ENCODE measurements at places on chromosomes 3 and 15. TPM values are rescaled to one million over a fixed set of nuclear protein-coding genes. Genes with fewer than 3 reads are reported as not detected.
A peak's percentile ranks its signal among the peaks of the same experiment; 100 is the strongest.

DNA sequence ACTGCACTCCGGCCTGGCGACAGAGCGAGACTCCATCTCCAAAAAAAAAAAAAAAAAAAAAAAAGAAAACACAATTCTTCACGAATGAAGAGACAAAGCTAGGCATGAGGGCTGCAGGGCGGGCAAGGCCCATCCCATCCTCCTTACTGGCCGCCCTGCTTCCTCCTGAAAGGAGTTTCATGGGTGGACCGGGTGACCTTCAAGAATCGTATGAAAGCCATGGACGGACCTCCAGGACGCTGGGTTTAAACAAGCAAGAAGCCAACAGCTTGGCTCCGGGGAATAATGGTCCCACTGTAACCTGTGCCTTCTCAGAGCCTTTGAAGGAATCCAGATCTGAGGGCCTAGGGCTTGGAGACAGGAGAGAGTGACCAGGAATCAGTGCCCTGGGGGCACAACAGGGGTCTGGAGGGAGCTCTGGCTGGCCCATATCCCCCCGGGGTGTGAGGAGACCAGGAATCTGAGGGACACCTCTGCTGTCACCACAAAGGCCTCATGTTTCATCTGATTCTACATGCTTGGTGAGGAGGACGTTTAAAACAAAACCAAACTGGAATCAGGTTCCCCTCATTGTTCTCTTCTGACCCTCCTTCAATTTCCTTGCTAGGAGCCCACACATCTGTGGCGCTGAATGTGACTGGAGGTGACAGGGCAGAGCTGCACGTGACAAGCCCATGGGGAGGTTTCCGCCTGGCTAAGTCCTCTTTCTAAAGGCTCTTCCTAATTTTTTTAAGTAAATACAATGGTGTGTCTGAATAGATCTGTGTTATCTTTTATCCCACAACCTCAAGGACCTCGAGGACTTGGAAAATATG is 46.1 kb downstream of the WHAMM start:
- DNase-seq, result no peak

KLHL40 gene
- not detected for total RNA-seq

CHRM5 gene
- total RNA-seq, result not detected

- DNase-seq, result no peak
These were observed 44.8 kb downstream of the PLD1 start for GRCh38 chr3:171765511-171765887.

- no peak for DNase-seq
These were observed 53.9 kb downstream of the RAP2B start for GRCh38 chr3:153215966-153216365.

SLC22A13 gene
- 0.24 TPM for total RNA-seq

ALPK3 gene
- 0.81 TPM for total RNA-seq

GRCh38 chr3:56894881-56895431 is 93.2 kb upstream of the ARHGEF3 start:
- DNase-seq, result no peak

USP8 gene
- total RNA-seq, result 71.0 TPM

- no peak for DNase-seq
These were observed 27.0 kb downstream of the DNAJC19 start for GRCh38 chr3:180962530-180962929.

GRCh38 chr15:88470625-88471372 is 3.3 kb downstream of the MRPS11 start:
- DNase-seq, result no peak

GRCh38 chr3:123338620-123339061 is 110.2 kb downstream of the ADCY5 start:
- no peak for DNase-seq

GRCh38 chr3:146953511-146953981 is 348.4 kb upstream of the PLSCR5 start:
- no peak for DNase-seq

CLN6 gene
- 33.7 TPM for total RNA-seq

GRCh38 chr15:25136119-25136518 is 181.3 kb downstream of the SNRPN start:
- DNase-seq, result peak; percentile 4

GRCh38 chr3:8994226-8994625 is 31.0 kb upstream of the RAD18 start:
- no peak for DNase-seq

DNA sequence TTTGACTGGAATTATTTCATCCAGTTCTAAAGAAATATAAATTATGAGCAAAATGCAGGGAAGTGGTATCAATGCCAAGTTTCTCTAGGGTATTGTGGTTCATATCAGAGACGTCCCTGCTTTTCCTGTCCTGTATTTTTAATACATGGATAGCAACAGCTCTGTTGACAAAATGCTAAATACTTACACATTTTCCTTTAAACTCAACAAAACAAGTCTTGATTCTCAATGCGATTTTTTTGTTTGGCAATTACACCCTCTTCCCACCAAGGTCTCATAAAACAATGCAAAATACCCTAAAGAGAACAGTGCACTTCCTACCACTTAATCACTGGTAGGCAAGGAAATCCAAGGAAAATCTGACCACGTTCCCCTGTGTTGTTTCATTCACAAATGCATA is 120.0 kb downstream of the DUT start:
- no peak for DNase-seq

DNA sequence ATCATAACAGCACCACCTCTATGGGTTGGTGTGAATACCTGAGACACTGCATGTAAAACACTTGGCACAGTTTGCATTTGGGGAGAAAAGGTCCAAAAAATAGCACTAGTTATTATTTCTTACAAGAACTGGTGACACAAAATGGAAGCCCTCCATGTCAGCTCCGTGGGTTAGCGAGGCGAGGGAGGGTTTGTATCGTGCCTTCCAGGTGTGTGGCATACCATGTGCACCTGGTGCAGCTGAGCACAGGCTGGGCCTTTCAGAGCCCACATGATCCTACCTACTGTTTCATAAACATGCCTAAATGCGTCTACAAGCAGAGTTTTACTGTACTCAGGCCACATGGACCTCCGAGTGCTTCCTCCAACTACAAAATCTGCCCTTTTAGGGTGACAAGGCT is 5.6 kb downstream of the CXCR6 start:
- DNase-seq, result no peak

DNA sequence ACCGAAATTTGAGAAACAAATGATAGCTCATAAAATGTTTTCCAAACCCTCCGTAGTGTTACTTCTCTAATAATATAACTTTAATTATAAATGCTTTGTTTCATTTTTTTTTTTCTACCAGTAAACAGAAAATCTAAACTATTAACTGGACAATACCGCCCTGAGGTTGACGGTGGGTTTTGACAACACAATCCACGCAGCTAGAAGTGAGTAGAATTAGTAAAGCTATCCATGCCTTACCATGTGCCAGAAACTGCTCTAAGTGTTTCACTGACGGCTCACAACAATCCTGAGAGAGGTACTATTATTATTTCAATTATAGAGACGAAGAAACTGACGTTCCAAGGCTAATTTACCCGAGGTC is 410 bp downstream of the NDUFAF1 start:
- no peak for DNase-seq

DNA sequence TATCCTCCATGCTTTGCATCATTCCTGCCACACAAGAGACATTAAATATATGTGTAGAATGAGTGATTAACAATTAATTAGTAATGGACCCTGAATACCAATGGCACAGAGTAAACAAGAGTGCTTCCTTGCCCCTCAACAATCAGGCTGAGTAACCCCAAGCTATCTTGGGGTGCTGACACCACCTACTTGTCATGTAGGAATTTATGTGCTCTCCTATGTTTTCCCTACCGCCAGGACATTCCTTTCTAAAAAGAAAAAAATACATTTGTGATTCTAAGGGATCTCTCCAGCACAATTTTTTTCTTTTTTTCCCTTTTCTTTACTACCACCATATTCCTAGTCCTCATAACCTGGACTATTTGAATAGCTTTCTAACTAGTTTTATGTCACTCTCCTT is 449.1 kb downstream of the MFSD1 start:
- no peak for DNase-seq

DNA sequence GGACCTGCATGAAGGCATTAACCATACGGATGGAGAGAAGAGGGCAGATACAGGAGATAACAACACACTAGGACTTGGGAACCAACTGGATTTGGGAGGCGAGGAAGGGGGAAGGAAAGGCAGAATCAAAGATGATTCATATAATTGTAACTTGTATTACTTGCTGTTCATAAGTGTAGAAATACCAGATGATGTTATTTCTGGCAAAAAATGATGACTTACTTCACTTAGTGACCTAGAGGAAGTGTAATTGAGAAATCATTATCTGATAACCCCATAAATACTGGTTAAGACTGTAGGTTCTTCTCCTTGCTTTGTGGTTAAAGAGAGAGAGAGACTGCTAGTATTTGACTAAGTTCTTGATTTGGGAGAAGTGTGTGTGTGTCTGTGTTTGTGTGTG is 50.5 kb upstream of the GK5 start:
- no peak for DNase-seq

- peak; percentile 76 for DNase-seq
These were observed 3.2 kb downstream of the ANP32A start for GRCh38 chr15:68817304-68818065.

DNA sequence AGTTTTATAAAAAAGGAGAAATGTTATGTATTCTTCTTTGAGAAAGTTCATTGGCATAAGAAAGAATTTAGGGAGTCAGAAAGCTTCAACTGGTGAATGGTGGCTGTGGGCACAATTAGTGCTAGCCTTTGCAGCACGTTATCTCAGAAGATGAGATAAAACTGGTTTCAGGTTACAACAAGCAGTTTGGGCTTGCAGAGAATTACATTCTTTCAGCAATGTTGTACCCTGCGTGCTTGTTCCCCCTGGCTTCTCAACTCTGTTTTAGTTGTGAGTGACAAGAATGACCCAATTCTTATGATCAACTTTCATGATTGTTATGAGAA is 31.6 kb upstream of the ACP3 start:
- DNase-seq, result peak; percentile 32

DNA sequence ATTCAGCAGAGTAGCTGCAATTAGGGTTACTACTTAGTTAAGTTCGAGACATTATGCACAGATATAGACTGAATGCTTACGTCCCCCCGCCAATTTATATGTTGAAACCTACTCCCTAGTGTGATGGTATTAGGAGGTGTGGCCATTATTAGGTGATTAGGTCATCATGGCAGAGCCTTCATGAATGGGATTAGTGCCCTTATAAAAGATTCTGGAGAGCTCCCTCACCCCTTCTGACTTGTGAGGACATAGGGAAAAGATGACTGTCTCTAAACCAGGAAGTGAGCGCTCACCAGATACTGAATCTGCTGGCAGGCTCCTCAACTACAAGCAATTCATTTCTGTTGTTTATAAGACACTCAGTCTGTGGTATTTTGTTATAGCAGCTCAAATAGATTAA is 25.6 kb upstream of the TEX9 start:
- DNase-seq, result no peak

DNA sequence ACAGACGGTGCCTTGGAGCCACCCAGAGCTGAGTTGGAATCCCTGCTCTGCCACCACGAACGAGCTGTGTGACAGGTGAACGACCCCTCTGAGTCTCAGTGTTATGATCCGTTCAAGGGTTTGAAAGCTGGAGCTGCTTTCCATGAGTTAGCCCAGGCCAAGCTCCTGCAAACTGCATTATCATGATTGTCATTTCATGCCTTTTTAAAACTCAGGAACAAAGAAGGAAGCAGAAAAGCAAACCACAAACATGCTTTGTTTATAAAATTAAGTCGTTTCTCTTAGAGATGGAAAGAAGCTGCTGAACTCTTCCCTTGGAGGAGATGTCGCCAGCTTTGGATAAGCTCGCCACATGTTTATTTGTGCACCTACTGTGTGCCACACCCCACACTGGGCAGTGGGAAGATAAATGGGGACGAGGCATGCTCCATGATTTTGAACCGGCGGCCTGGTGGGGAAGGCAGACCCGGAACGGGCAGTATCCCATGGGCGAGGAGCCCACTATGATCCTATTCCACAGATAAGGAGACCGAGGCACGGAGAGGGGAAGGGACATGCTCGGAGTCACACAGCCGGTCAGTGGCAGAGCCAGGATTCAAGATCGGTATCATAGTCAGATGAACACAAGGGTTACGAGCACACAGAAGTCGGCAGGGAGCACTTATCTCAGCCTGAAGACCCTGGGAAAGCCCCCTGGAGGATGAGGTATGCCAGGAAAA is 15.9 kb downstream of the HRH1 start:
- no peak for DNase-seq

TRIM42 gene
- not detected for total RNA-seq

GRCh38 chr3:124791142-124791541 is 60.9 kb downstream of the UMPS start:
- DNase-seq, result no peak

DNA sequence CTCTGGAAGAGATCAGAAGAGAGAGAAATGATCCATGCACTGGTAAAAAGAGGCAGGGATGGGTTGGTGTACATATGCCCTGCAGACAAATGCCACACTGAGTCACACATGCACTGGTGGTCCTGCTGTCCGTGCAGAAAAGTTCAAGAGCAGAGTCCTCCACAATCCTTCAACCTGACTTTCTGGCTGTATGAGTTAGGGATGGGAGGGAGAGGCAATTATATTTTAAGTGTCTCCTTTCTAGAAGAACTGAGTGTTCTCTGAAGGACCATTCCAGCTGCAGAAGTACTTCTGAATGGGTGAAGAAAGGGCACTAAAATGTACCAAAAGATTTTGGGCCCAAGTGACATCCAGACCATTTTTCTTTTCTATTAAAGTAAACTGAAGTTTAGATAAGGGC is 26.4 kb downstream of the TMEM39A start:
- DNase-seq, result no peak

DNA sequence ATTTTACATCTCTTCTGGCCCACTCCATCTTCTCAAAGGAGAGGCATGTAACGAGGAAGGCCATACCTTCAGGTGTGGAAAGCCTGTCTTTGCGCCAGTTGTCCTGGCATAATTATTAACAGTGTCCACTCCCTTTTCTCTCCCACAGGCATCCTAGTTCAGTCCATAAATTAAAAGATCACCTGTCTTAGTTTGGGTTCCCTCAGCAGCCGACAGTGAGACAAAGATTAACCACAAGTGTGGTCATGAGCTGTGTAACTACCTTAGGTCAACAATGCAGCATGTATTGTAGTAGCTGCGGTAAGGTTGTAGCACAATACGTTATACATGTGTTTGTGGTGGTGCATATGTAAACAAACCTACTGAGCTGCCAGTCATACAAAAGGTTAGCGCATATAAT is 103.3 kb upstream of the GALNT15 start:
- no peak for DNase-seq

DNA sequence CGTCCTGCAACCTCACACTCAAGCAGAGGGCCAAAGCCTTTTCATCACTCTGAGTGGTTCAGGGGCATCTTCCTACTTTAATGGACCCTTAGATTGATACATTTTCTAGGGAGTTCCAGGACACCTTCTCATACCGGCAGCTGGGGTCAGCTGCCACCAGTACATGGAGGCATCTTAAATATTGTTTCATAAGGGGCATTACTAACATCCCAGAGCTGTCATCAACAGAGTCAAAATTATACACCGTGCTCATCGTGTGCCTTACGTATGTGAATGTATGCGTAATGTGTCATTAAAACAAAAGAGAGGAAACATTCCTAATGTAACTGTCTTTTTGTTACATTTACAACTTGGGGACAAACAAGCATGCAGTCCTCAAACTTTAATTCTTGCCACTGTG is 57.9 kb downstream of the ARNT2 start:
- DNase-seq, result no peak

GRCh38 chr3:13280811-13281506 is 139.2 kb downstream of the NUP210 start:
- DNase-seq, result peak; percentile 76

NAA80 gene
- total RNA-seq, result 28.3 TPM

GRCh38 chr3:62236016-62236415 is 137.3 kb downstream of the FEZF2 start:
- DNase-seq, result no peak

MCTP2 gene
- total RNA-seq, result 4.7 TPM

C3orf49 gene
- not detected for total RNA-seq

SPPL2A gene
- 25.9 TPM for total RNA-seq

NR1I2 gene
- total RNA-seq, result 1.6 TPM

- no peak for DNase-seq
These were observed 12.2 kb downstream of the ADPGK start for GRCh38 chr15:72771329-72771725.
